ENCODE measurements at places on chromosomes 4 and X.
A peak's percentile ranks its signal among the peaks of the same experiment; 100 is the strongest.

- no peak for DNase-seq
Observed at GRCh38 chrX:1086444-1087409, 125.7 kb downstream of the CRLF2 start.

DNA sequence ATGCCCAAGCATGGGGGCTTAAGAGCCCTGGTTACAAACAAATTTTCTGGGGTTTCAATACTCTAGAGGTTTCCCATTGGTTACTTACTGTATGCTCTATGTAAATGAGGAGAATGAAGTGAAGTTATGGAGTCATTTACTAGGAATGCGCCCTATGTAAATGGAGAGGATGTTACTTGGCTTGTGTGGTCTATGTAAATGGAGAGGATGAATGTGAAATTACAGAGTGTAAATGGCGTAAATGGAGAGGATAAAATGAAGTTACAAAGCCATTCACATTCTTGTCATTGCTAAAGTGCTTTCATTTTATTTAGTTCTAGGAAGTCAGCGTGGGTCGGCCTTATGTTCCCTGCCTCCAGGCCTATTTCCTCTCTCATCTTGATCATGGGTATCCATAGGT lies 810.5 kb upstream of the ADGRL3 start:
- DNase-seq: peak; percentile 1

- no peak for DNase-seq
Observed at GRCh38 chr4:165131247-165131832, 18.7 kb upstream of the TMEM192 start.

DNA sequence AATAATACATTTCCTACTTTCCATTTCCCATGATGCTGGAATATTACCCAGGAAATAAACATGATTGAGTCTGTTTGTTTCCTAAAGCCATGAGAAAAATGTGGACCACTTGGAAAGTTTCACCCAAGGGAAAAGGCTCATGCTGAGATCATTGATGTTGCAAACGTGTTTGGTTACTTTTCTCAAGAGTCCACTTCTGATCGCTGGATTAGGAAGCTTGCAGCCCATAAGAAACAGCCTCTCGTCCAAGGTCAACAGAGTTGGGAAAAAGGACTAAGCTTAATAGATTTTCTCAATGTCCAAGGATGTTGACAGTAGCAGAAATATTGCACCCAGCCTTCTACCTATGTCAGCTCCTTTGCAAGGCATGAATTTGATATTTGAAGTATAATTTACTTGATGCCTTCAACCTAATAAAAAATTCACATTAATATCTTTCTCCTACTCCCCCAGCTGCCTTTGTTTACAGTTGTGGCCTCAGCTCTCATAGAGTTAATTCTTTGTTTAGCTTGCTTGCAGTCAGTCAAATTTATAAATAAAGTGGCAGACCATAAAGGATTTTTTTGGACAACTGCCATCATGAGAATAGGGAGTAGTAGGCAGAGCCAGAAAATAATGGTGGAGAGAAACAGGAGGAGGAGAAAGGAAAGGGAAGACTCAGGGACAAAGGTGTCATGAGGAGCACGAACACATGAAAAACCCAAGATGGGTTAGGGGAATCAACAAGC lies 65.6 kb upstream of the BLTP1 start:
- DNase-seq: no peak

DNA sequence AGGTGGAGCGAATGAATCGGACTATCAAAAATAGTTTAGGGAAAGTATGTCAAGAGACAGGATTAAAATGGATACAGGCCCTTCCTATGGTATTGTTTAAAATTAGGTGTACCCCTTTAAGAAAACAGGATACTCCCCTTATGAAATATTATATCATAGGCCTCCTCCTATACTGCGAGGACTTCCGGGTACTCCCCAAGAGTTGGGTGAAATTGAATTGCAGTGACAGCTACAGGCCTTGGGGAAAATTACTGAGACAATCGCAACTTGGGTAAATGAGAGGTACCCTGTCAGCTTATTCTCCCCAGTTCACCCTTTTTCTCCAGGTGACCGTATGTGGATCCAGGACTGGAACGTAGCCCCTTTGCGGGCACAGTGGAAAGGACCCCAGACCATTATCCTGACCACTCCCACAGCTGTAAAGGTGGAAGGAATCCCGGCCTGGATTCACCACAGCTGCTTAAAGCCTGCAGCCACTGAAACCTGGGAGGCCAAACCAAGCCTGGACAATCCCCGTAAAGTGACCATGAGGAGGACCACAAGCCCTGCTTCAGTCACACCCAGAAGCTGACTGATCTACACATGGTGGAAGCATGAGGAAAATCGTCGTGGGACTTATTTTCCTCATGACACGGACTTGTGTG lies 1138.1 kb downstream of the ARAP2 start:
- DNase-seq: no peak

- DNase-seq: no peak
Observed at GRCh38 chr4:101098666-101099400, 248.5 kb downstream of the PPP3CA start.

DNA sequence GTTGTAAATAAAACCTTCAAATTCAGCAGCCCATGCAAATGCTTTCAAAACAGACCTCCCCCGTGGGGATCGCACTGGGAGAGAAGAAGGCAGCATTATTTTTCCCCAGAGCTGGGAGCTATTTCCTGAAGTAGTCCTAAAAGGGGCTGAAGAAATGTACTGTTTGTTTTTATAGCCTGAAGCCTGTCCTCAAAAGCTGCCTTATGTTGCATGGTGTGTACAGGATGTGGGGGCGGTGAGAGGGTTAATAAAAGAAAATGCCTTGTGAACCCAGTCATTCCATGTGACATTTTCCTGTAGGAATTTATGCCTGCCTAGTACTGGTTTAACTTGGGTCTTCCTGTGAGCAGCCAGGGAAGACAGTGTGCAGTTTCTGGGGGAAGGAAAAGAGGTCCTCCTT lies 144.1 kb downstream of the SOWAHB start:
- DNase-seq: peak; percentile 95

GRCh38 chr4:88820698-88821415 lies 123.2 kb upstream of the NAP1L5 start:
- DNase-seq: no peak

DNA sequence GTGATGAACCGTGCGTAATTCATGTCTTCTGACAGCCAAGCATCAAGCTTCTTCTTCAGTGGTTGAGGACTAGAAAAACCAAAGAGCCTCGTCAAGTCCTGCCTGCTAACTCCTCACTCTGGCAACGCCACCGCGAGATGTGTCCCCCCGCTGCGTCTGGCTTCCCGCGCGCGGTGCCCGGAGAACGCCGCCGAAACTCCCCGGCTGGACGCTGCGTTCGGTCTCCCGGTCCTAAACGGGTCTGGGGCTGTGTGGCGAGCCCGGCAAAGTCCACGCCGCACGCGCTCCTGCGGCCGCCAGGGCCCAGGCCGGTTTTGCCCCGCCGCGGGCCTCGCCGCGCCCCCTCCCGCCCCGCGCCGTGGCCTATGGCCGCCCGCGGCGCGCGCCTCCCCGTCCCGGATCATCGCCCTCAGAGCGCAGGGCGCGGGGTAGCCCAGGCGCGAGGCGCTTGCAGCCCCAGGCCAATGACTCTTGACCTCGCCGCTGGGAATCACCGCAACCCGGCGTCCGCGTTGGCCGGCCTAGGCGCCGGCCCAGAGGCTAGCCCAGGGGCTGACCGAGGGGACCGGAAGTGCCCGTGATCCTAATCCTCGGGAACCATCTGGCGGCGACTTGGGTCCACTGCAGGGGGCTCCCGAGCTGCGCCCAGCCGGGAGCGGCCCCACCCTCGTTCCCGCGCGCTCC lies at the start of gene AADAT:
TSS of gene AADAT (minus strand) at position 289 of the 684 bp plus-strand sequence. CDS start at position 23, 266 bp downstream.
- peak; percentile 59 for DNase-seq

- no peak for DNase-seq
Observed at GRCh38 chrX:31355206-31355955, 283.5 kb upstream of the FTHL17 start.

DNA sequence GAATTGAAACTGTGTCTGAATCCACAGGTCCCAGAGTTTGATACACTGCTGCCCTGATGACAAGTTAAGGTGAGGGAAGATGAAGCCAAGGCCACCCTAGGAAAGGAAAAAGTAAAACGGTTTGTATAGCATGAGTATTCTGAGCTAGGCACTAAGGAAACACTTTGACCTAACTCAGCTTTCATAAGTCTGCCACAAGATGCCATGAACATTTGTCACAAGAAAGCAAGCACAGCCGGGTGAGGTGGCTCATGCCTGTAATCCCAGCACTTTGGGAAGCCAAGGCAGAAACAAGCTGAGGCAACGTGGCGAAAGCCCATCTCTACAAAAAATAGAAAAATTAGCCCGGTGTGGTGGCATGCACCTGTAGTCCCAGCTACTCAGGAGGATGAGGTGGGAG lies 34.2 kb downstream of the ELOVL6 start:
- peak; percentile 56 for DNase-seq

DNA sequence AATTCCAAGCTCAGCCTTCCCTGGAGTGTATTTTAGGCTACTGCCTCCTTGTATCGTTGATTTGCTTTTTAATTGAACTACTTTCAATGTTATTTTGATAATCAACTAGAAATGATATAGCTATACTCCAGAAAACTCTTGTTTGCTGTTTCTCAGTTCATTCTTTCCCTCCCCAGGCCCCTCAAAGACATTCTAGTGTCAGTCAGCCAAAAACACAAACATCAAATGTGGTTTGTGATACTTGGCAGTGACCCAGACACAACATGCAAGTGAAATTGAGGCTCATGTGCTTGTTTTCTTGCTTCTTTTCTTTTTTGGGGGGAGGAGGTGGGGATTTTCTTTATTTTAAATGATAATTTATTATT lies 7.6 kb downstream of the FAT4 start:
- peak; percentile 63 for DNase-seq

- DNase-seq: no peak
Observed at GRCh38 chrX:129653181-129653970, 1.4 kb downstream of the APLN start.

DNA sequence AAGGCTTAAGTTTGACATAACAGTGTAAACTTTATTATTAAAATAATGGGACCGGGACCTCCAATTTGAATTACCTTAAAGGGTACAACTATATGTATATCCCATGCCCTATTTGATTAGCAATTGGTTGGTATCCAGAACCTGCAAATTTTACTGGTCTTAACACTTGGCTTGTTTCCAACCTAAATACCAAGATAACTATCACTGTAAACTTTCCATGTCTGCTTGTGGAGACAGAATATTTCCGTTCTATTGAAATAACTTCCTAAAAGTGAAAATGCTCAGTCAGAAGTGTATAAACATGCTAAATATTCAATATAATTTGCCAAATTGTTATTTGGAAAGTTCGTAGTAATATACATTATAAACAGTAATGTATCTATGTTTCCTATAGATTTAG lies 154.0 kb downstream of the TMEM47 start:
- DNase-seq: no peak

- no peak for DNase-seq
Observed at GRCh38 chr4:70844180-70844579, 4.5 kb upstream of the GRSF1 start.

DNA sequence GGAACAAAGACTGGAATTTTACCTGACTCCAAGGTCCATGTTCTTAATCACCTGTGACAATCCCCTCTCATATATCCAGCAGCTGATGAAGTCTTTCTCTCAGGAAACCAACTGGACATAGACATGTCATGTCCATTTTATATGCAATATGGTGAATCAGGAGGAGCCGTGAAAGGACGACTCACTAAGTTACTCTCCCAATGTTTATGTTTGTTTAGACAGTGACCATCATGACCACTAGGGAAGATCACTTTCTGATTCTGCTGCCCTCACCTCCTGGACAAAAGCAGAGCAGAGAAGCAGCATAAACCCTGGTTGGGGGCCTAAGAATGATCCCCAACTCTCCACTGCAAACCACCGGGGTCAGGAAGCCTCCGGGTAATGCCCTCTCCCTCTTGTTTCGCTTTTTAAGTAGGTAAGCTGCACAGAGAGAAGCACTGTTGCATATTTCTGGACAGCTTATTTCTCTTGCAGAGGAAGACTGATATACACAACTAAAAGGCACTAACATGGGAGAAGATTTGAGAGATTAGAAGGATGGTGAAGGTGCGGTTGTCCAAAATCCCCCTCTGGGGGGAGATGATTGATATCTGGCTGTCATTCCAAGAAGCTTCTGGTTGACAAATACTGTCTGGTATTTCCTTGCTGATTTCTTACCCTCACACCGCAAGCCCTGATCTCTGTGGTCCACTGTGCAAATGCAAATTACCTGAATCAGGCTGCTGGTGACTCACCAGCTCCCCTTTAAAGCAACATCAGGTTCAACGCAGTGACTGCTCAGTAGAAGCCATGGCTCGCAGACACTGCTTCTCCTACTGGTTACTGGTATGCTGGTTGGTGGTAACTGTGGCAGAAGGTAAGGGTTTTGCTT lies at the start of gene ODAPH:
TSS of gene ODAPH (plus strand) at position 773 of the 871 bp plus-strand sequence. CDS start at position 790, 17 bp downstream.
- DNase-seq: peak; percentile 86

- DNase-seq: no peak
Observed at GRCh38 chr4:81833576-81833975, 361.9 kb upstream of the RASGEF1B start.

Data from astrocyte (in vitro differentiated cells and primary cell).